ENCODE measurements at places on chromosomes 12 and 14. TPM values are rescaled to one million over a fixed set of nuclear protein-coding genes. Genes with fewer than 3 reads are reported as not detected.

Gene MMP19
- 14.1 TPM for total RNA-seq

Gene SLC39A9
- 44.2 TPM for total RNA-seq

Gene SLC10A1
- not detected for total RNA-seq

Gene SLC5A8
- 0.29 TPM for total RNA-seq

Gene CELA1
- total RNA-seq: not detected

DNA sequence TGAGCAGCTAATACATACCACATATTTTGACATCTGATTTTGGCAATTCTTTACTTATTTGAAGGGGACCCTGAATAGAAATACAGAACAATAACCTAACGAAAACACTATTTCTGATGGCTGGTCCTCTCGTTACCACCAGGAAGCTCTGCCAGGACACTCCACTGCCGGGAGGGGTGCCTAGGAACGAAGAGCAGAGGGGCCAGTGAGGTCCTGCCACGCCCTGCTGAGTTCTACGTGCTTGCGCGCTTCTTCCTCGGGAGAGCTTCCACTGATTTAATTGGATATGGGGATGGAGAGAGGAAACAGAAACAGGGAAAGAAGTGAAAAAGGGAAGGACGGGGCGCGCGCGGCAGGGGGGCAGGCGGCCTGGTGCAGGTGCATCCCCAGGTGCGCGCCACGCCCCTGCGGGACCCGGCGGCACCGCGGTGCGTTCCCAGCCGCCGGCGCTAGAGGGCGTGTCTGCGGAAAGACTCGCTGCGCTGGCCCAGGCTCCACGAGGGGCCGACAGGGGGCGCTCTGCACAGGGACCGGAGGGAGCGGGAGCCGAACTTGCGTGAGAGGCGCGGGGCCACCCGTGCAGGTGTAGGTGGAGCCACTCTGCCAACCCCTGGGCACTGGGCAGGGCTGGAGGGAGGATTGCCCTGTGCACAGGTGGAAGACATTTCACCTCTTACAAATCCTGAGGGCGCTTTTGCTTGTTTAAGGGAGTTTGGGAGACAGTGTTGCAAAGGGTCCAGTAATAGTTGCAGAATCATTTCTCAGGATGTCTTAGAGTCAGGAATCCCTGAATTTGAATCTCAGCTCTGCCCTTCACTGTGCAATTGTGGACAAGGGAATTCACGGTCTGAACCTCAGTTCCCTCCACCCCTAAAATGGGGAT lies 986.3 kb upstream of the TMEM132C start:
- DNase-seq: peak; percentile 76

DNA sequence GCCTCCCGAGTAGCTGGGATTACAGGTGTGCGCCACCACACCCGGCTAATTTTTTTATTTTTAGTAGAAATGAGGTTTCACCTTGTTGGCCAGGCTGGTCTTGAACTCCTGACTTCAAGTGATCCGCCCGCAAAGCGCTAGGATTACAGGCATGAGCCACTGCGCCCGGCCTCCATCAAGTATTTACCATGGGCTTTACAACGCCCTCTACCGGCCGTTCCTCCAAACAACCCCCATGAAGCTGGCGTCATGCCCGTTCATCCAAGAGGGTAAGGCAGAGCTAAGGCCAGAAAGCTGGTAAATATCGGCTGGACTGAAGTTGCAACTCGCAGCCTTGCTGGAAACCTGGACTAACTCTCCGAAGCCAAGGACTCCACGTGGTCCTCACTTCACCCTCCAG lies 41.6 kb downstream of the RNF34 start:
- DNase-seq: no peak

DNA sequence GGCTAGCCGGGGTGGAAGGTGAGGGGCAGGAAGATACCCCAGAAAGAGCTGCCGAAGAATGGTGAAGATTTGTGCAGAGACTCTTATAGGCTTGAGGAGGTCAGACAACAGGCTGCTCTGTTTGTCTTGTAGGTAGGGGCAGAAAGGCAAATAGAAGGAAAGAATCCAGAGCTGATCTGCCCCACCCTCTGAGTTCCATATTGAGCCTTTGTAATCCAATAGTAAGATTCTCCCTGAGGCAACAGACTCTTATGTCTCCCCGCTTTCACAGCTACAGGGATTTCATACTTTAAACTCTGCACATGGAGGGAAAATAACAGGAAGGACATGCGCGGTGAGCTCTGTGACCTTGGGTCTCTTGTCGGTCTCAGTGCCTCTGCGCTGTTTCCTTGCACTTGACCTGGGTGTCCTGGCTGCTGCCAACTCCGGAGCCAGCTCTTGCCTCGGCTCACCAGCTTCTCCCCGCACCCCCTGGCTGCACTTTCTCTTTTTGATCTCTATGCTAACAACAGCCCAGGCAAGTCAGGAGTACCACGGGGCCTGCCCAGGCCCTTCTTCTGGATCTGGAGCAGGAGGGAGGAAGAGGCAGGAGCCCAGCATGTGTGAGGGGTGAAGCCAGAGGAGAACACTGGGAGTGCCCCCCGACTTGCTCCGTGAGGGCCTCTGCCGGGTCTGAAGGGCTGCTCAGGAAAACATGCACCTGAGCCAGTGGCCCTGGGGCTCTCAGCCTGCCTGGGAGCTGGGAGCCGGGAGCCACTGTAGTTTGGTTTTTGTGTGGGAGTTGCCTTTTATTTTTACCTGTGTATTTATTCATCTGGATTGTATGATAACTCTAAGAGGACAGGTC lies 75.8 kb downstream of the PPP1R36 start:
- DNase-seq: peak; percentile 61

DNA sequence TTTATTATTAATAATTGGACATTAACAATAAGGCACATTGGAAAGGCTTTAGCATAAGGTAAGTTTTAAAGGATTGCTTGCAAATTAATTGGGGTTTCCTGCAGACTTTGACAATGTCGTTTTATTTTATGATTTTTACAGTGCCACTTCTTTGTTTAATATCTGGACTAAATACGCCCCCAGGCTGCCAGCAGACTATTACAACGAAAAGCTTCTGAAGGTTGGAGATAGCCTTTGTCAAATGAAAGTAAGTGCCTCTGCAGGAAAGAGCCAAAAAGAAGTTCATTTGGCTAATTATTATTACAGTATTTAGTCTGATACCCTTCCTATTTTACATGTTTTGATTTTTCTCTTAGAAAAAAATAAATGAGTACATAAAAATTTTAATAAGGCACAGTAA lies 11.3 kb downstream of the CFAP54 start:
- no peak for DNase-seq

DNA sequence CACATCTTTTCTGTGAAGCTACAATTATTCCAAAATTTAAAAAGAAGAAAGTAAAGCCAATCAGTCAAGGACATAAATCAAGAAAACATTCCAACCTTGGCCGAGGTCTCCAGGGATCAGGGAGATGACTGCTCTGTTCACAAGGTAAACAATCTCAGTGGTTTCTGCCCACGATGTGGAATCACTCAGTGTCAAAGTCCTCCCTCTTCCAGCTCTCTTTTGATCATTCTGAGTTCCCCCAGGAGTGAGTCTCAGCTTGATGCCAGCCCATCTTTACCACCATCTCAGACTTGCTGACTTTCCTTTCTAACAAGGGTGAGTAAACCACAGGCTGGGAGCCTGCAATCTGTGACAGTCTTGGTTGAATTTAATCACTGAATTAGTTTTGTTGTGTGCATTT lies 4.8 kb upstream of the SERPINA9 start:
- no peak for DNase-seq

DNA sequence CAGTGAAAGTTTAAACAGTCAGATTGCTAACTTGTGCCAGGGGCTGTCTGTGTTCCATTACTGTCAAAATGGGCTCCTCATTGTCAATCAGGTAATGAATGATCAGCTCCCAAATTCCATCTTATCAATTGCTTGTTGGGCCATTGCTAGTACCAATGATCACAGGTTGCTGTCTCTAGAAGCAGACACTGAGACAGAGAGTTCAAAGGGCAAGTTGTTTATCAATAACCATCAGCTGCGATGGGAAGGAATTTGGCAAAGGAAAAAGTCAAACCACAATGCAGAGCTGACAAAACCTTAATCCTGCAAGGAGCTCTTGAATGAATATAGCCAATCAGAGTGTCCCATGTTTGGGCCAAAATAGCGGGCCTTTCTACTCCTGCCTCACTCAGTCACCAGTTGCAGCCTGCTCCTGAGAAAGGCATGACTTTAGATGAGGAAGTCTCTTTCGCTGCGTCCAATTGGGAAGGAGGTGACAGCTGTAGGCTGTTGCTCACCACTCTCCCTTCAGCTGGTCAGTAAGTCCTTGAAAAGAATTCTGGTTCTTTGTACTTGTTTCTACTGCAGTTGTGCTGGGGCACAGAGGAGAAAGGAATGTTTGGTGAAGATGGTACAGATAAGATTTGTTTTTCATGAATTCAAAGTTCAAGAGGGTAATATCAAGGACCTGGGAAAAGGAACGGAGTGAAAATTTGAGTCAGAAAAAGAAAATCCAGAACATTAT lies 179.2 kb upstream of the PDE3A start:
- no peak for DNase-seq

DNA sequence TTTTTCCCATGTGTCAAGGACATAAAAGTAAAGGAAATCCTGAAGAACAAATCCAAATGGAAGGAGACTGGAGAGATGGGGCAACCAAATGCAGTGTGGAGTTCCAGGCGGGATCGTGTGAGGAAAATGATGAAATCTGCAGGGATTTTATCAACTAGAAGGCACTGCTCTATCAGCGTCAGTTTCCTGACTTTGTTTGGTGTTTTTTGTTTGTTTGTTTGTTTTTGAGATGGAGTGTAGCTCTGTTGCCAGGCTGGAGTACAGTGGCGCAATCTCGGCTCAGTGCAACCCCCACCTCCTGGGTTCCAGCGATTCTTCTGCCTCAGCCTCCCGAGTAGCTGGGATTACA lies 43.3 kb upstream of the GPR132 start:
- DNase-seq: no peak

GRCh38 chr14:97311411-97311810 lies 514.2 kb downstream of the VRK1 start:
- no peak for DNase-seq

DNA sequence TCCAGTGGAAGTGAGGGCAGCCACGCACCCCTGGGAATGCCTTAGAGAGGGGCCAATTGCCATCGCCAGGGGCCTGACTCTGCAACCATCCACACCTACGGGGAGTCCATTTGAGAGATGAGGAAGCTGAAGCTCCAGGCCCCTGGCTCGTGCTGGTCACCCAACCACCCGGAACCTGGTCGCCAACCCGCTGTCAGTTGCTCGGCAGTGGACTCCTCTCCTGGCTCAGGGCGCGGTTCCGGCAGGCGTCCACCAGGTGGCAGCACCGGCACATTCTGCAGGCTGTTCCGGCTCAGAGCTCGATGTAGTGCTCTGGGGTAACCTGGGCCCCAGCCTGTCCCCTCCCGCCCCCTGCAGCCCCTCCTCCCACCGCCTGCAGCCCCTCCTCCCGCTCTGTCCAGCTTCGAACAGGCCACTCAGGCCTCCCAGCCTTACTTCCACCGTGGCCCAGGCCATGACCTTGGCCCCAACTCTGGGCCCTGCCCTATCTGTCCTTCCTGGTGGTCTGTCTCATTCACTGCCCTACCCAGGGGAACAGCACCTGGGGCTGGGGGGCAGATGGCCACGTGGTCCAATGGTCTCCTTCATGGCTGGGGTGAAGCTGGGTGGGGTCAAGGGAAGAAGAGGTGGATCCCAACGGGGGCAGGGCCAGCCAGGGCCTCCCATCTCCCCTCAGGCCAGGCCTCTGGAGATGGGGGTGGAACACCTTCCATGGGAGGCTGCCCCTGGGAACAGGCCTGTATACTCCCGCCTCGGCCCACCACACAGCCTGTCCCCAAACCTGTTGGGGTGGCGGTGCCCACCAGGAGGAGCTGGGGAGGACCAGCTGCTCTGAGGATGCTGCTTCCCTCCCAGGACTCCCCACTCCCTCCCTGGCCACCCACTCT lies 15.7 kb downstream of the SIVA1 start:
- peak; percentile 94 for DNase-seq

GRCh38 chr12:39931857-39932256 lies 174.0 kb downstream of the SLC2A13 start:
- DNase-seq: no peak

GRCh38 chr12:65327207-65328076 lies 49.0 kb downstream of the MSRB3 start:
- no peak for DNase-seq
